Skin of body (tissue), 3 donors: ENCODE measurements at places on chromosomes 5 and 9. TPM values are rescaled to one million over a fixed set of nuclear protein-coding genes. Genes with fewer than 3 reads are reported as not detected.

GRCh38 chr5:151126199-151126645, 31.4 kb downstream of the ANXA6 start:
- no peak for DNase-seq

TEX48 gene
- total RNA-seq: not detected

GRCh38 chr5:172685091-172685490, 44.0 kb downstream of the NEURL1B start:
- DNase-seq: no peak

GRCh38 chr5:85441156-85441555, 1056.5 kb upstream of the EDIL3 start:
- DNase-seq: no peak

TAF1L gene
- under 0.01 TPM for total RNA-seq

DNA sequence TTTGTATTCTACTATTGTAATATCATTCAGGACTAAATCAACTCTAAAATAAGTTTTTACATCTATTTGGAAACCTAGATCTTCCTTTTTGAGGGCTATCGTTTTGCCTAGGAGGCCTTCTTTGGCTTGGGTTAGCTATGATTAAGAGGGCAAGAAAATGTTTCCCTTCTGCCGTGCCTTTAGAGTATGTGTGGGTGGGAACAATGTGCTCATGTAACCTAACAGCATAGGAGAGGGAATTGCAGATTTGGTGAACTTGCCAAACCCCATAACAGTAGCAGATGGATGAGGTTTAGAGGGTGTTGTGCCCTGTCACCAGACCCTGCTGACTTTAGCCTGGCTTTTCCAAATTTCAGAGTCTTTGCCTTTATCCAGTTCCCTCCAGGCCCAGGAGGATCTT, 339.0 kb downstream of the ADGRV1 start:
- no peak for DNase-seq

DNA sequence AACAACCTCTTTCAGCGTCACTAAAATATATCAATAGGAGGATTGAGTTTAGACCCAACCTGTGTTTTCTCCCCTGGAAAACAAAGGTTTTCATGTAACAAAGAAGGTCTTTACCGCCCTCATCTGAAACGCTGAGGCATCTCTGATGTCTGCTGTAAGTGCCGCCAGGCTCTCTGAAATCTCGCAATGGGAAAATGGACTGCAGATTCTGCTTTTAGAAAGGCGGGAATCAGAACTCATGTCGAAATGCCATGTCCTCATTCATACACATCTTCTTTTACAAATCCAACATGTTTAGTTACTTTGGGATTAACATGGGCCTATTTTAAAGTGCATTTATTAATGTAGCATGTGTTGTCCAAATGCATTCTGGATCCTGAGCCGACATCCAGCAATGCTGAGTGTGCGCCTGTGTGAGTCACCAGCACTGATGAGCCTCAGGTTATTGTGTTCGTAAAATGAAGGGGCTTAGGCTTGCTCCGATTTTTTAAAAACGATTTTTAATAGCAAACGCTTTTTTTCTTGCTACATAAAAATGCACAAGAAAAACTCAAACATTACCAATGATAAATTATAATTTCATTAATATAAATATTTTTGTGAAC, 51.9 kb upstream of the PLEKHG4B start:
- no peak for DNase-seq

DNA sequence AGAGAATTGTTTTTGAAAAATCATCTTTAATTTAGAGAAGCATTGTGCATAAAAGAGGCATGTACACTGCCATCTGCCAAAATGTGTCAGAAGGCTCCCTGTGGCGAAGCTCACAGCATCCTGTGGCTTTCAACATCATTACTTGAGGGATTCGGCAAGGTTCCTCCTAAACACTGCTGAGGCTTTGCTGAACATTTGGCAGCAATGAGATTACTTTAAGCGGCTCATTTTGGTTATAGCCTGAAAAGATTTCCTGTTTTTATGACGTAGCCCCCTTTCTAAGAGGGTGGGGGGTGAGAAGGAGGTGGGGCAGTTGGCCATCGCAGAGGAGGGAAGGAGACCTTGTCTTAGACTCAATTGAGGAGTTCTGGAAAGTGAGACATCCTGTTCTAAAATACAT, 469.4 kb downstream of the RASEF start:
- no peak for DNase-seq
